HS-5 (cell line): ENCODE measurements at places on chromosomes 12 and 14.

GRCh38 chr12:131643631-131644452 lies 67.0 kb upstream of the SFSWAP start:
- DNase-seq: no peak

DNA sequence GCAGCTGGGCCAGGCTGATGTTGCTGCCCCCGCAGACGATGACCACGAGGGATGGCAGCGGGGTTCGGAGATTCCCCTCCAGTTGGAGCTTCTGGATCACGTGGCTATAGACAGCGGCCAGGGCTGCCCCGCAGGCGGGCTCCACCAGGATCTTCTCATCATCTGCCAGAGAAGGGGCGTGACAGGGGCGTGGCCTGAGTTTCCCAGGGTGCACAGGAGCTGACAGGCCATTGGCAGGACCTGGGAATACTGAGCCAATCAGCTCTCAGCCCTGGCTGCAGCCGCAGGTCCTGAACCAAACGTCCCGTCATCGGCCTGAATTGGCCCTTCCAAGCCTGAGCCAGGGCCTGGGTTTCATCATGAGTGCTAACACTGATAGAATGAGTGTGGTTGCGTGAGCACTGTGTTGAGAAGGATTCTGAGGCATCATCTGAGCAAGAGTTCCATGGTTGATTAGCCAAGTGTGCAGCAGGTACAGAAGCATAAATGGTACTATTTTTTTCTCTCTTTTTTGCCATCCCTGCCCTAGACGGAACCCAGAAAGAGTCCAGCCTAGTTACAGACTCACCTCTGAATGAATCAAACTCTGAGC lies 10.6 kb downstream of the SDS start:
- no peak for DNase-seq

DNA sequence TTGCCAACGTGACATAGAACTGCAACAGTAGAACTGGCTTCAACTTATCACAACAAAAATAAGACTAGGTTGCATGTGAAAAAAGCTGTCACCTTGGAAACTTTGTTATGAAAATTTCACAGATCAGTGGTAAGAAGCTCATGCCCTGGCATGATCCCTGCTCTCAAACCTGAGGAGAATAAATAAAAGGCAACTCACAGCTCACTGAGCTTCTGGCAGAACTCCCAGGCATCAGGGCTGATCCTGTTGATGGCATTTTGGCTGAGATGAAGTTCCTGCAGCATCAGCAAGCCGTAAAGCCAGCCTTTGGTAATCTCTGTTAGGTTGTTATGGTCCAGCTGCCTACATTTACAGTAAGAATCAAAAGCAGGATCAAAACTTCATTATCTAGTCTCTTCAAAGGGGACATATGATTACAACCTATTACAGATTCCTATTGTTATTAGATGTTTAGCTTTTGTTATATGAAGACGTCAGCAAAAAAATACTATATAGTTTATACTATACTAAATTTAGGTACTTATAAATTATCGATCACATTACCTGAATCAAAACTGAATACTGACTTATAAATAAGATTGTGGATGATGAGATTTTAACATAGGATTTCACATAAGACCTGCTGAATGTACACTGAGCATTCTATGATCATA lies 32.0 kb downstream of the LRIG3 start:
- no peak for DNase-seq

DNA sequence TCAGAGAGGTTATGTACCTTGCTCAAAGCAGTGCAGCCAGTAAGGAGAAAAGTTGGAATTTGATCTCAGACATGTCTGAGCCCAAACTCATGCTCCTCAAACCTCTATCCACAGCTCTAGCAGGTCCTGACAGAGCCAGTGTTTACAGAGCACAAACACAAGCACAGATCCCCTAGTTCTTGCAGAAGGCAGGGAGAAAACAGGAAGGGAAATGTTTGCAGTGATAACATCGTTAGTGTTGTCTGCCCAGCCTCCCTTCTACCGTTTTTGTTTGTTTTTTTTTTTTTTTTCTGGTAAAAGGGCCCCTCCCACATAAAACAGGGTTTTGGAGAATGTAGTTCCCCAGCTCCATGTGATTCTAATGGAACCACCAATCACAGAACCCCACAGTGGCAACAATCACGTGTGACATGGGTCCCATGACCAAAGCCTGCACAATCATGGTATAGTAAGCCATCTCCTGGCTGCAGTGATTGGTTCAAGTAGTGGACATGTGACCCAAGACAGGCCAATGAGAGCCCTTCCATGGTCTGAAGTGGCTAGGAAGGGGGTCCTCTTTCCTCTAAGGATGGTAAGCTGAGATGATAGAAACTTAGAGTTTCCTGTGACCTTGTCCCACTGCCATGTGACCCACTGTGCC lies 513.4 kb downstream of the MED13L start:
- no peak for DNase-seq

- no peak for DNase-seq
Measured at GRCh38 chr14:68780358-68781160, 12.3 kb downstream of the ZFP36L1 start.

- no peak for DNase-seq
Measured at GRCh38 chr12:53185582-53186153, 4.9 kb upstream of the CSAD start.

DNA sequence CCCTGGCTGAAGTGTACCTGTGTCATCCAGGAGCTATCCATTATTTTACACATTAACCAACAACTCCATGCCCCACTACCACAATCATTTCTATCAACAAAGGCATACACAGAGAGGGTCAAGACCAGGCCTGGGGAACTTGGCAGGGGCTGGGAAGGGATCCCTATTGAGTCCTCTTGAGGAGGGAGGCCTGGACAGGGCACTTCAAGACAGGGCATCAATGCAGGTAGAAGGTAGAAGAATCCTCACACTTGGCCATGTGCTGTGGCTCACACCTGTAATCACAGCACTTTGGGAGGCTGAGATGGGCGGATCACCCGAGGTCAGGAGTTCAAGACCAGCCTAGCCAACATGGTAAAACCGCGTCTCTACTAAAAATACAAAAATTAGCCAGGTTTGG lies 13.4 kb upstream of the ANKRD33 start:
- DNase-seq: no peak

GRCh38 chr14:20515846-20516245 lies 10.5 kb downstream of the RNASE10 start:
- DNase-seq: no peak

GRCh38 chr12:29634057-29634456 lies 136.6 kb upstream of the OVCH1 start:
- DNase-seq: peak; percentile 26

DNA sequence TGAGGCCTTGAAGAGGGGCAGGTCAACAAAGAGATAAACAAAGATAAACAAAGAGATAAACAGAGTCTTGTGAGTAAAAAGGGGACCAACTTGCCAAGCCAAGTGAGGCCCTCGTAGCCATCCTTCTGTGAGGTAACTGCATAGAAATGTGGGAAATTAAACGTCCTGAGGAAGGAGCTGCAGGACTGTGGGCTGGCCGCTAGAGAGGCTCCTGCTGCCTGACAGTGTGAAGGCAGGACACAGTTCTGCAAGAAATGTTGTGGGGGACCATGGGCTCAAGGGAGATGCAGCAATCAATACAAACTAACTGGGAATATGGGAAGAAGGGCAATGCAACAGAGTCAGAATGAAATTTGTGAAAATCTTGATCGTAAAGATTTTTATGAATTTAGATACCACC lies 91.9 kb downstream of the SLC8A3 start:
- DNase-seq: no peak

DNA sequence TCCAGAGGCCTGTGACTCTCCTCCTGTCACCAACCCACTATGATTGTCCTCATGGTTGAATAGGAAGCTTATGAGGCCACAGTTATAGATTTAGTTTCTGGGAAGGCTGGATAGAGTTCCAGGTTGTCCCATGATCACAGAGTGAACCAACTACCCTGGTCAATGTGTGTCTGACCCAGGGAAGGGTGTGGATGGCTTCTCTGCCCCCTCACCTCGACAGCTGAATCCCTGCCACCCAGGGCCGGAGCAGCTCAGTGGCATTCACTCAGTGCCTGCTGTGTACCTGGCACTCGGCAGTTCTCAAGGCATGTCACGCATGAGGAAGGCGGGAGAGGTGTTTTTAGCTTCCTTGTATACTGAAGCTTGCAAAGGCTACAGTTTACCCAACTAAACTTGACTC lies 43.2 kb downstream of the JDP2 start:
- DNase-seq: no peak

DNA sequence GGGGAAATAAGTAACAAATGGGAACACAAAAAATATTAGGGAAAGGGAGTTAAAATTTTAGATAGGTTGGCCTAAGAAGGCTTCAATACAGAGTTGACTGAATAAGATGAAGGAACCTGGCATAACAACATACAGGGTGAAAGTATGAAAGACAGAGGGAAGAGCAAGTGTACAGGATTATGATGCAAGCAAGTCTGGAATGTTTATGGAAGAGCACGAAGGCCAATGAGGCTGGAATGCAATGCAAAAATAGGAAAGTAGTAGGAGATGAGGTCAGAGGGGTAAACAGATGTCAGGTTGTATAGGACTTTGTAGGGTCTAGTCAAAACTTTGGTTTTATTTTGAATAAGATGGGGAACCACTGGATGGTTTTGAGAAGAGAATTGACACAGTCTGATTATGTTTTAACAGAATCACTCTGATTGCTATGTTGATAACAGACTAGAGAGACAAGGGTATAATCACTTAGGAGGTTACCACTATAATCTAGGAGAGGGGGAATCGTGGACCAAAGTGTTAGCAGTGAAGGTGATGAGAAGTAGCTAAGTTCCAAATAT lies 96.8 kb downstream of the OSBPL8 start:
- no peak for DNase-seq

DNA sequence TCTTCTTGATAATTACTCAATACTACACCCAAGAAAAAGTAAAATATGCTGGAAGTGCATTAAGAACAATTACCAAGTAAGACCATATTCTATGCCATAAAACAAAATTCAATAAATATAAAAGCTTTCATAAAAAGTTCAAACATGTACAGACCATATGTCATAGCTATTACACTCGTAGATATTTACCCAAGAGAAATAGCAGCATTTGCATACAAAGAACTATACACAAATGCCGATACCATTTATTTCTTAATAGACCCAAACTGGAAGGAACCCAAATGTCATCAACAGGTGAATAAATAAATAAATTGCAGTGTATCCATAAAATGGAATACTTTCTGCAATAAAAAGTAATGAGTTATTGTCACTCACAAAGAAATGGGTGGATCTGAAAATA lies 78.3 kb upstream of the SLC16A7 start:
- no peak for DNase-seq
